ENCODE measurements at places on chromosomes 11 and 22.

GRCh38 chr11:36383195-36383594 is 87.1 kb downstream of the PRR5L start:
- no peak for DNase-seq

DNA sequence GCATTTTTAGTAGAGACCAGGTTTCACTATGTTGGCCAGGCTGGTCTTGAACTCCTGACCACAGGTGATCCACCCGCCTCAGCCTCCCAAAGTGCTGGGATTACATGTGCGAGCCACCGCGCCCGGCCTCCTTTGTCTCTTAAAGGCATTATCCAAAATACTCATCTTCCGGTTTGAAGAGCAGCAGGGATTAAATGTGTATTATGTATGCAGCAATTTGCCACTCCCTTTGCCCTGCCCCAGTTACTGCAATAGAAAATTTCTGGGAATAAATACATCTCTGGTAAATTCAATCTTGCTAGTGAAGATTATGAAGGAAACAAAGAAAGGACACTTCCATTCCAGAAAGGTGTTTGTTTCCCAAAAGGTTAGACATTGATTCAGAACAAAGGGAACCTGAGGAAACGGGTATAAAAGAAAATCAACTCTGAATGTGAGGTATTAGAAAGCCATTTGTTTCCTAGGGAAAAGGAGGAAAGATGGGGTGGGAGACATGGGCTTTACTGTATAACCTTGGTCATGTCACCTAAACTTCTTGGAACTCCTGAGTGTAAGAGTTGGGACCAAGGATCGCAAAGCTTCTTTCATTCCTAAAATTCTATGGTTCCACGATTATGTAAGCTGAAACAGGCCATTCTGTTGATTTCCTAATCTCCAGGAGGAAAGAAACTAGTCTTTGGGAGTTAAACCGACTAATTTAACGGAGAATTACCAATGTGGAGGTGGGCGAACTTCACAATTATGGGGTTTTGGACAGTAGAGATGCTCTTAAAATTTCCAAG is 959 bp upstream of the HIPK3 start:
- DNase-seq = no peak

GRCh38 chr11:67238894-67239782 is 27.1 kb upstream of the GRK2 start:
- no peak for DNase-seq

DNA sequence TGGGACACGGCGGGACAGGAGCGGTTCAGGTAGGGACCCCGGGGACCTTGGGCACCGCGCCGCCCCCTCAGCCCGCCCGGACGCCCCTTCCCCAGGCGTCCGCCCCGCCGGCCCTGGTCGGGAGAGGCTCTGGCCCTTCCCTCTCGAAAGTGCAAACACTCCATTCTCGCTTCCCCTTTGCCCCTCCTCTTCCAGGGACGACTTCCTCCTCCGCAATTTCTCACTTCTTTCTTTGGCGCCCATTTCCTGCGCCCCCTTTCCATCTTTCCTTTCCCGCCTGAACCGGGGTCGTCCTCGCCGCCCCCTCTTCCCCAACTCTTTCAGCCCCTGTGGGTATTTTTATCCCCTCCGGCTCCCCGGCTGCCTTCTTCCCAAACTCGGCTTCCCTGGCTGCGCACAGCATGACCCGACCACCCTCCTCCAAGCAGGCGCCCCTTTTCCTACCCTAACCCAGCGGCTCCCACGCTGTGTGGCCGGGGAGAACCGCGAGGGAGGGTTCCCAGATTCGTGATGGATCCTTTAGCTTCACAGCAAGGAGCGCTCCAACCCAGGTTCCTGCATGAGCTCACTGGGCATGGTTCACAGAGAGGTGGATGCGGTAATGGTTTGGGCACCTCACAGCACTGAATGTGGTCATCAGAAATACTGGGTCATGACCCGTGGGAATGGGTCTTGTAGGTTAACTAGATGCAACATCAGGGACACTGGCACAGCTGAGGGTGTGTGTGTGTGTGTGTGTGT is 689 bp downstream of the RAB39A start:
- no peak for DNase-seq

DNA sequence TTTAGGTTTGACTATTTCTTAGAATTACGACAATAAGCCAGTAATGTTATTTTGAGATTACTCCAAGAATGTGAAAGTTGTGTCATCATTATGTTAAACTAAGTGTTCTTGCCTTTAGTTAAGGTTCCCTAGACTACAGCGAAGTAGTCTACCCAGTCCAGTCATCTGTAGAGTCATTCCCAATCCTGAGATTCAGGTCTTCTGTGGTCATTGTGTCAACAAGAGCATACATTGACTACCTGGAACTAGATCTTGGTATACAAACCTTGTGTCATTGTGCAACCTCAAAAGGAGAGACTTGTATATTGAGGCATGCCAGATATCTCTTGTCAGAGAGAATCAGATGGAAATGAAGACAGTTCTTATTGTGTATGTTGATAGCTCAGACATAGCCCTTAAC is 115.9 kb downstream of the ATM start:
- no peak for DNase-seq

DNA sequence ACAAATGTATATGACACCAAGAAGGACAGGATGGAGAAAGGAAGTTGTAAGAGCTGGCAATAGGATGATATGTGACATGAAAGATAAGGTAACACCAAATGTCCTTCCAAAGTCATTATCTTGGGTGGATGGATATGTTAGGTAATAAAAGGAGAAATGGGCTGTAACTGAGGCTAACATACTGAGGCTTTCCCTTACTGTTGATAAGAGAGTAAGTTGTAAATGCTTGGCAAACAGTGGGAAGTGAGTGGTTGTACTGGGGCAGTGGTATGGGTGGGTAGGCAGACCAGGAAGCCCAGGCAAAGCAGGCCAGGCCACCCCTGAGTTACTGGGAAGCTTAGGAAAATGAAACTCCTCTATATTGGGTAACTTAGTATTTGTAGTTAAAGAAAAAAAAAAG is 73.7 kb downstream of the ARHGAP42 start:
- DNase-seq = no peak

- no peak for DNase-seq
Measured at GRCh38 chr11:68460741-68461574, at the start of gene PPP6R3. Gene PPP6R3, plus strand, starts transcription at chr11:68460752. Its CDS starts 76,913 bp downstream, at chr11:68537665.

DNA sequence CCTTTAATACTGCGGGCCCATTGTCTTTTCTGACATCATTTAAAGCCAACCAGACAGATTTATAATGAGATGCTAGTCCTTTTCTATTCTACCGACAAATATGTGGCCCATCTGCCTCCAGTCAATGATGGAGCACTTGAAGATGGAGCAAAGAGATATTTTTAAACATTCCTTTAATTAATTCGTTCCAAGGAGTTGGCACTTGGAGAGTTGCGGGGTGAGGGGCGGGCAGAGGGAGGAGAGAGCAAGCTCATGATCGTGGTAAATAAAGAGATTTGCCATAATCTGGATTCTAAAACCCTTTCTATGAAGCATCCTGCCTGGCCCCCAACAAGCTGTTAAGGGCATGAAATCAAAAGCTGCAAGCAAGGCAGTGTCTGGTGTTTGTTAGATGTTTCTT is 5.0 kb downstream of the SLC1A2 start:
- no peak for DNase-seq

- no peak for DNase-seq
Measured at GRCh38 chr11:48007677-48008076, 27.3 kb downstream of the PTPRJ start.

DNA sequence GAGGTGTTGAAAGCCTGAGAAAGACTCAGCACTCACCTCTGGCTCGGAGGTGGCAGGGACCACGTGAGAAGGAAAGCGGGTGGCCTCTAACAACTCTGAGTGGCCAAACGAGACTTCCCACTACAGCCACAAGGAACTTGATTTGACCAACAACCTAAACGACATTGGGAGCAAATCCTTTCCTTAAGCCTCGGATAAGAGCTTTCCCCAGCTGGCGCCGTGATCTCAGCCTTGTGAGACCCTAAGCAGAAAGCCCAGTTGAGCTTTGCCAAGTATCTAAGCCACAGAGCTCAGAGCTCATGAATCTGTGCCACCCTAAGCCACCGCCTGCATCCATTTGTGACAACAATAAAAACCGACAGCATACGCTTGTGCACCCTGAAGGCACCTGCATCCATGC is 636.0 kb downstream of the TBC1D22A start:
- no peak for DNase-seq

DNA sequence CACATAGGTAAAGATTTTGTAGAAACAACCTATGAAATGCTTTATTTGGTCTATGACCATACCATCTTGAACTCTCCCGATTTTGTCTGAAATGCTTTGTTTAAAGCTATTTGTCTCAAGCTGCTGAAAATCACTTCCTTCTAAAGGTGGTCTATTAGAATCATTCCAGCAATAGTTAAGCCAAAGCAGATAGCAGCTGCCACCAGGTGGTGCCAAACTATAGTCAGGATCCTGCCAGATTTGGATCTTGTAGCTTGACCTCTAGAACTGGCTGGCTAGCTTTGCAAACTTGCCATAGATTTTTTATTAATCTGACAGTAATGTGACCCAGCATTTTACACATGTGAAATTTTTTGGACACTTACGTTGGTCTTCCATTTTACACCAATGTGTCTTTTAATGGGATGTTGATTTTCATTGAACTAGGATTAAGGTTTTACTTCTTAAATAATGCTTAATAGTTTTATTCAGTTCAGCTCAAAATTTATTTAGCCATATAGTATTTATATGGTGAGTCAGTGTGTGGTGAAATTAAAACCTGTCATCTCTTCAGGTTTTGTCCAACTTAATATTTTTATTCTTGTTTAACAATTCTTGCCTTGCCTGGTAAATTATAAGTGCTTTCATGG is 19.7 kb downstream of the CTR9 start:
- DNase-seq = no peak

- no peak for DNase-seq
Measured at GRCh38 chr11:35003658-35004057, 87.2 kb downstream of the PDHX start.

Data from activated CD4-positive, alpha-beta T cell treated with anti-CD3 and anti-CD28 coated beads for 24 hours (primary cell).